ENCODE measurements at places on chromosomes 16 and 17.

- no peak for DNase-seq
Measured at GRCh38 chr17:16936536-16937310, 35.2 kb downstream of the TNFRSF13B start.

GRCh38 chr16:50251375-50252081, 14.8 kb upstream of the ADCY7 start:
- peak; percentile 67 for DNase-seq

DNA sequence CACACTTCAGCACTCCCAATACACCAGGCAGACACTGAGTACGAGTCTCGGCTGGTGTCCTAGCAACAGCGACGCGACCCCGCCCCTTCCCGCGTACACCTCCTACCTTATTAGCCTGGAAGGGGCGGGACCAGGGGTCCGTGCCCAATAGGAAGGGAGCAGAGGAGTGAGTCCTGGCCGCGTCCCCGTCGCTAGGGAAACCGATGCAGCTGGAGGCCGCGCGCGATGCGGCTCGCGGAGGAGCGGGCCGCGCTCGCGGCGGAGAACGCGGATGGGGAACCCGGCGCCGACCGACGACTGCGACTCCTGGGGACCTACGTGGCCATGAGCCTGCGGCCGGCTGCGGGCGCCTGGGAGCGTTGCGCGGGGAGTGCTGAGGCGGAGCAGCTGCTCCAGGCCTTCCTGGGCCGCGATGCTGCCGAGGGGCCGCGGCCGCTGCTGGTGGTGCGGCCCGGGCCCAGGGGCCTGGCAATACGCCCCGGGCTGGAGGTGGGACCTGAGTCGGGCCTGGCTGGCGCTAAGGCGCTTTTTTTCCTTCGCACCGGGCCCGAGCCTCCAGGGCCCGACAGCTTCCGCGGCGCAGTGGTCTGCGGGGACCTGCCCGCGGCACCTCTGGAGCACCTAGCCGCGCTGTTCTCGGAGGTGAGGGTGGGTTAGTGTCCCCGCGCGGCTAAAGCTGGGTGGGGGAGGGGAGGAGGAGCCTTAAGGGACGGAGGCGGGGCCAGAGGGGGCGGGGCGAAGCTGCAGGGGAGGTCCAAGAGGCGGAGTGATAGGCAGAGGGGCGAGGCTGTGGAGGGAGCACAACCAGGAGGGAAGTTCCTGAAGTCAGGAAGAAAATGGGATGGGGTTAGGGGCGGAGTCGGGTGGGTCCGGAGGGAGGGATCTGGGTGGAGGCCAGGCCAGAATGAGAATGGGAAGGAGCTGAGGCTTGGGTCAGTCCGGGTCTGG, at the start of gene DNAH9:
Gene DNAH9, plus strand, starts transcription at position 197 of the 948 bp plus-strand sequence. Its CDS starts 29 bp downstream, at position 226.
- DNase-seq: peak; percentile 93

GRCh38 chr16:89080196-89080853, 13.3 kb upstream of the ACSF3 start:
- no peak for DNase-seq

DNA sequence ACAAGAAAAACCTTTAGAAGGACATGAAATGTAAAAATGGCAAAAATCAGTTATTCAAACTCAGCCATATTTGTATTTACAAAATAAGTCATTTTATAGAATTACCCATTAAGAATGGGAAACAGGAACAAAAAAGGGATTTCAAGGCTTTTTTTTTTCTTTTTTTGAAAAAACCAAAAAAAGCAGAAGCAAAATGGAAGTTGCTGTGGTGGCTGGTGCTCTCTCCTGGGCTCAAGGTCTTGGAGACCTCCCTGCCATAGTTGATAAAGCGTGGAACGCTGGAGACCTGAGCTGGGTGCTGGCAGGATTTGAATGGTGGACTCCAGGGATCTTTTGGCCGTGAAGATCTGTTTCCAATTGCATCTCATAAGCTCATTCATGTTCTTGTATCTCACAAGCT, 3.1 kb downstream of the PLCG2 start:
- no peak for DNase-seq

- no peak for DNase-seq
Measured at GRCh38 chr16:2252806-2253148, 1.4 kb upstream of the ECI1 start.

GRCh38 chr16:17083628-17084027, 387.1 kb downstream of the XYLT1 start:
- DNase-seq: no peak

- no peak for DNase-seq
Measured at GRCh38 chr17:40750391-40750790, 4.7 kb downstream of the KRT25 start.

GRCh38 chr16:11685844-11686618, 17.8 kb downstream of the SNN start:
- DNase-seq: no peak

DNA sequence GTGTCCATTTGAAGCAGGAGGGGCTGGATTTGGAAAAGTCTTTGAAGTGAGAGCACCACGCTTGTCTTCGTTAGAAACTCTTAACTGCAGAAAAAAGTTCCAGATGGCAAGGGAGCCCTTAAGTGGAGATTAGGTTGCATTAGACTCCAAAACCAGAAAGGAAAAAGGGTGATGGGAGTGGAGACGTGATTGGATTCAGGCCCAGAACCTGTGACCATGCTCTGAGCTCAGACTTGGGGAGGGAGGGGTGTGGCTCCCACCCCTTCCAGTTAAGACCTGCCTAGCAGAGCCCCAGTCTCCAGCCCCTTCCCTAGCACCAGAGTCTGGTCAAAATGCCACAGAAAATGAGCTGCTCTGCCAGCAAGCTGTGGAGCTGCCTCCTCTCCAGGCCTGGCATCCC, 6.4 kb upstream of the LGALS9 start:
- DNase-seq: no peak

Measured in Caki2 (cell line).